Fibroblast of skin of left quadriceps (primary cell): ENCODE measurements at places on chromosomes 11 and 22.
A peak's percentile ranks its signal among the peaks of the same experiment; 100 is the strongest.

DNA sequence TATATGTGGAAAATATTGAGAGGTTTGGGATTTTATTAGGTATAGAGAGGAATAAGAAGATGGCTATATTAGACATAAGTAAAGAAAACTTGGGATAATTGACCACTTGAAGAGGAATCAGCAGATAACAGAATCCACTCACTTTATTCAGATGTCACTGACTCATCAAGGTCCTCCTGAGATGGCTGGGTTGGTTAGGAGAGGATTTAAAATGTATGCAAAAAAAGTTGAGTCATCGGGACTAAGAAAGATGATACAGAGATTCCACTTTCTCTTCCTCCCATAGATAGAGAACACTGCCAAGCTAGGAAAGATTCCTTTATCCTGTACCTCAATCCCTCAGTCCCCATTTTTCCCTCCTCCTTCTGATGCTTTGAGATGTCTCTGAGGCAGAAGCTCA, at the start of gene OR6A2:
Gene OR6A2, minus strand, starts transcription at position 288 of the 400 bp plus-strand sequence. CDS start 3,981 bp downstream, outside the sequence.
- DNase-seq, result no peak

DNA sequence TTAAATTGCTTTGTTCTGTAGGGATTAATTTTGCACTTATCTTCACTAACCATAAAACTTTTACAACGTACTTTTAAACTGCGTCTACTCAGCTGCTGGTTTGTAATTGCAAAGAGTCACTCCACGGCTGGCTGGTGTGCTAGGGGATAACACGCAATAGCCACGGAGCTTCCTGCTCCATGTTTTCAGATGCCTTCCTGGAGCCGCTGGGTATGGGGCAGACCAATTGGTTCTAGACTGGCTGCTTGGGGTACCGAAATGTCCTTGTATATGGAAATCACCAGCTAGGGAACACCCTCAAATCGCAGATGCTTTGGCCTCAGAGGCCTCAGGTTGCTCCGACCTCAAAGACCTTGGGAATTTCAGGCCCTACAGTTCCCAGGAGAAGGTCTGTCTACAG, 3.8 kb upstream of the CSNK2A3 start:
- no peak for DNase-seq

DNA sequence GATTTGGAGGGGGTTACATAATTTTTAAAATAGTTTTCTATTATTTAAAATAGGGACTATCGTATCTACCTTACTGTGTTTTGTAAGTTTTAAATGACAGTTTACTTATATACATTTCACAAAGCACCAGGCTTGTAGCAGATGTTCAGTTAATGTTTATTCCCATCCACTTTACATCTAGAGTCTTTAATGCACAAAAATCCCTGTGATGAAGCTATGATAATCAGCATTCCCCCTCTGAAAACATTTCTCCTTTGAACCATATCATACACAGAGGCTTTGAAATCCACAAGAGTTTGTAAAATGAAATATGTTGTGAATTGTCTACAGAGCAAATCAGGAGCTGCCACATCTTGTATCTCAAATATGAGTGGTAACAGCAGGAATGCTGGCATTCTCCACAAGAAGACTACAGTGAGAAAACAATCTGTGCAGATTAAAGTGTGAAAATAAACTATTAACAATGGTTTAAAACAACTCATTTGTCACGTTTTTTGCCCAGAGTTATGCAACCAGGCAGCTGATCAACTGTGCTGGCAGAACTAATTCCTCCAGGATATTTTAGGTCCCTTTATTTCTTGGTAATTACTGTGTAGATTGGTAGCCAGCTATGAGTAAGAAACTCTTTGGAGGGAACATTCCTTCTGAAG, 699.1 kb upstream of the ARHGAP42 start:
- no peak for DNase-seq

DNA sequence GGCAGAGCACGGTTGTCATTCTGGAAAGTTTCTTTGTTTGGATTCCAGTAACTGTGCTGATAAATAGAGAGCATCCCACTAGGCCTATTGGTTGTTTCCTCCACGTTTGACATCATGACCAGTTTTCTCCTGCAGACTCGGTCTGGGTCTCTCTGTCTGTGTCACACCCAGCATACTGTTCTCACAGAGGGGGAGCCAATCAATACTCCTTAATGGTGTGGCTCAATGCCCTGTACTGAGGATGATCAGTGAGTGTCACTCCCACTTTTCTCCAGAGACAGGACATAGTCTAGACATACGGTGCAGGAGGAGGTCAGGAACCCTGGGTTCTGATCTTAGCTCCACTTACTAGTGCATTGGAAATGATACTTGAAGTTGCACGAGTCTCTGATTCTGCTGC, 88.2 kb upstream of the BLID start:
- no peak for DNase-seq

DNA sequence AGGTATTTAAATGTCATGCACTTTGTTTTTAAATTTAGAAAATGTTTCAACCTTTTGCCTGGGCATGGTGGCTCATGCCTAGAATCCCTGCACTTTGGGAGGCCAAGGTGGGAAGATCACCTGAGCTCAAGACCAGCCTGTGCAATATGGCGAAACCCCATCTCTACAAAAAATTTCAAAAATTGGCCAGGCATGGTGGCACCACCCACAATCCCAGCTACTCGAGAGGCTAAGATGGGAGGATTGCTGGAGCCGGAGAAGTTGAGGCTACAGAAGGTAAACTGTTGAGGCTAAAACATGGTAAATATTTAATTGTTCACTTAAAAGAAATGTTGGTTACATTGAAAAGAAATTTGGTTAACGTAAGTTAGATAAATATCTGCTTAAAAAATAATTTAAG, 108.4 kb upstream of the IGLL5 start:
- DNase-seq, result no peak

DNA sequence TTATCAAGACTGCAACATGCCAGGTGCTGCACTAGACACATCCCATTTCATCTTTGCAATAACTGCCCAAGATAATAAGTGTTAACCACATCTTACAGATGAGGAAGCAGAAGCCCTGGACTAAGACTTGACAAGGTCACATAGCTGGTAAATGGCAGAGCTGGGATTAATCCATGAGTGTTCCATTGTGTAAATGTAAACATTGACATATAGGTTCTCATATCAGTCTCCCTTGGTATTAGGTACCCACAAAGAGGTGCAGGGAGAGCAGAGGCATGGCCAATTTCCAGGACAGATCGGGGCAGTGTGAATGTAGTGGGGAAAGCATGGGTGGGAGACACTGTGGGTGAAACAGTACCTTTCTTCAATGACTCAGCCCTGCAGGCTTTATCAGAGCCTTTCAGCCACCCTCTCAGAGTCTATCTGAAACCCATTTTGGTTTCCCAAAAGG, 17.9 kb downstream of the MICAL2 start:
- DNase-seq, result no peak

DNA sequence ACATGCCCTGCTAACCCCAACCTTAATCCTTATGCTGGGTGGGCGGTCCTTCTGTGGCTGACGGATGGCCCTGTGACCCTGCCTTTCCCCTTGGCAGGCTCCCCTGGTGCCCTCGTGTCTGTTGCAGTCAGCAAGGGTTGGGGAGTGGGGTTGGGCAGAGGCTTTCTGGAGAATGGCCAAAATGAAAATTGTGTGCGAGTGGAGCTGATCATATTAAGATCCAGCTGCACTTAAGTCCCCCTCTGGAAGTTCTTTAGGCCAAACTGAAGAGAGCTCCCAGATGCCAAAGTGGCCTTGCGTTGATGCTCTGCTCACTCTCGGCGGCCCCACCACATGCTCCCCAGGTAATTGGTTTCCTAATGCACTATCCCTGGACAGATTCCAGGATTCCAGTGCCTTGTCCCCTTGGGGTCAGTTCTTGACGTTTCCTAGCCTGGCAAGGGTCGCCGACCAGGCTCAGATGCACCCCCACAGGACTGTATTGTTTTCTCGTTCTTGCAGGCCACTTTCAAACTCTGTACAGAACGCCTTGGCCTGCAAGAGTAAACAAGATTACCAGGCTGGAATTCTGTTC, 16.4 kb upstream of the C11orf96 start:
- DNase-seq, result no peak

- DNase-seq, result no peak
Observed at GRCh38 chr11:78438298-78438975, 20.8 kb upstream of the GAB2 start.

DNA sequence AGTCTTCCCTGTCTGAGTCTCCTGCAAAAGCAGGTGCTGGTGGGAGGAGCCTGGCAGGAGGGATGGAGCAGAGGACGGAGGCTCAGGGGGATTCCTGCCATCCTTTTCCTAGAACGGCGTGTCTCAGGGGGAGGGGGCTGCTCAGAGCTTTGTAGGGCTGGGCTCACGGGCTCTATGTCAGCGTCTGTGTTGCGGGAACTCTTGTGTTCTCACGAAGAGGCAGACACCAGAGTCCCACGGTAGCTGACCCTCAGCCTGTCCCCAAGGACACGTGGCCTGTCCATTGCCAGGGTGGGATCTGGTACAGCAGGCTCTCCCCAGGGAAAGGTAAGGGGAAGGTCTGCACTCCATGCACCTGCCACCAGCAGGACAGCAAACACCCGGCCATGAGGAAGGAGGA, 1505.2 kb downstream of the TBC1D22A start:
- no peak for DNase-seq

DNA sequence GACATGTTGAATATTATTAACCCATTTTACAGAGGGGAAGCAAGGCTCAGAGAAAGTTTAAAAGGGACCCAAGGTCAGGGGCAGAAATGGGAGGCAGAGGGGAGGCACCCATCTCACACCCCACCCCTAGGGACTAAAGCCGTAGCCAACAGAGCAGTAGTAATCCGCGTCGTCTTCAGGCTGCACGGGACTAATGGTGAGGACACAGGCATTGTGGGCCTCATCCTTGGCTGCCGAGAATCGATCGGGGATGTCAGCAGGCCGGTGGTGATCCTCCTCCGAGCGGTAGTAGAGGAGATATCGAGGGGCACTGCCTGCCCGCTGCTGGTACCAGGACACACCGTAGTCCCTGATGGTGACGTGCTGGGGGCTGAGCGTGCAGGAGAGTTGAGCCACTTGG, 1.5 kb downstream of the VPREB3 start:
- DNase-seq, result no peak

- DNase-seq, result no peak
Observed at GRCh38 chr11:57974132-57974531, 49.5 kb upstream of the OR9Q1 start.

DNA sequence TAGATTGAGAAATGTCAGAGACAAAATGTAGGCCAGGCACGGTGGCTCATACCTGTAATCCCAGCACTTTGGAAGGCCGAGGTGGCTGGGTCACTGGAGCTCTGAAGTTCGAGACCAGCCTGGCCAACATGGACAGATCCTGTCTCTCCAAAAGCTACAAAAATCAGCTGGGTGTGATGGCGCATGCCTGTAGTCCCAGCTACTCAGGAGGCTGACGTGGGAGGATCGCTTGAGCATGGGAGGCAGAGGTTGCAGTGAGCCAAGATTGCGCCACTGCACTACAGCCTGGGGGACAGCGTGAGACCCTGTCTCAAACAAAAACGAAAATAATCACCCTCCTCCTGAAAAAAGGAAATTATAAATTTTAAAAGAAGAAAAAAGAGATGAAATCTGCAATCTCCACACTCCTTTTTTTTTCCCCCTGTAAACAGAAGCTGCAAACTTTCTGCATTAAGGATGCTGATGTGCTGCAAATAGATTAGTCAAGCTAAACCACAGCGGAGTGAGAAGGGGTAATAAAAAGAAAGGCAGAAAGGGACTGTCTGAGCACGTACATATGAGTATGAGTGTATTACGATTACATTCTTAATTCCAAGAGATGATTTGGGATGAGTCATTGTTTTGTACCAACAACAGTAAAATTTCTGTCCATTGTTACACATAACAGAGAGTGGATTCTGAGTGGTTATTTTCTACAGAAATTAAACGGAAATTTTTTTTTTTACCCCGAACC, 87.3 kb downstream of the SIK3 start:
- DNase-seq, result peak; percentile 92

GRCh38 chr11:7527029-7527428, 13.2 kb downstream of the PPFIBP2 start:
- DNase-seq, result no peak

GRCh38 chr11:131408025-131408640, 37.7 kb downstream of the NTM start:
- peak; percentile 16 for DNase-seq

DNA sequence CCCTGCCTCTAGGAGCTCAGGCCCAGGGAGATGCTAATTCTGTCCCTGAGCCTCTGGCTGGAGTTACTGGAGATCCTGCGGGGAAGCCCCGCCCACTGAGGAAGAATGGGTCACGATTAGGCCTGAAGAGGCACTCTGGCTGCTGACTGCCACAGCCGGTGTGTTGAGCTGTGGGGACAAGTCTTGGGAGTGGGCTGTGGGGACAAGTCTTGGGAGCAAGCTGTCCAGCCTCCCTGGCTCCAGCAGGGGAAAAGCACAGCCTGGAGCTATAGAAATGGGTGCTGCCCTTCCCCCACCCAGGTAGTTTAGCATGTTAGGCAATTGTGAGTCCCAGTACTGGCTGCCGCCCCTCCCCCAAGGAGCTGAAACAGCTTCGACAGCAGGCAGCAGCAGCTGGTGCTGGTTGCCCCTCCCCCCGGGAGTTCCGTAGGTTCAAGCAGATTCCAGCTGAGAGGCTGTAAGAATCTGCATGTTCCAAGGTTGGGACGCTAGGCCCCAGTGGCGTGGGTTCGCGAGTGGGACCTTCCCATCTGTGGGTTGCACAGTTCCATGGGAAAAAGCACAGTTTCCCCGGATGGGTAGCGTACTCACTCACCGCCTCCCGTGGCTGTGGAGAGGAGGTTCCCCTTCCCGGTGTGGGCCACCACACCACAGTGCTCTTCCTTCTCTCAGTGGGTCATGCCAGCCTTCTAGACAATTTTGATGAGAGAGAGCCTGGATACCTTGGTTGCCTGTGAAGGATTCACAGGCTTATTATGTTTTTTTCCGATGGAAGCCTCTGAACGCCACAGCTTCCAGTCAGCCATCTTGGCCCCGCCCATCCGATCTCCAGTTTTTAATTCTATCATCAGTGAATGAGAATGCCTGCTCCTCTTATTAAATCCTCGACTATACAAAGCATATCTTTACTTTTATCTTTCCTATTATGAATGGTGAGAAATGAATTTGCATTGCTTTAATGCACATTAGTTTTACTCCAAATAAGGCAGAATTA, 61.5 kb downstream of the MSANTD4 start:
- no peak for DNase-seq

- no peak for DNase-seq
Observed at GRCh38 chr22:27377501-27378295, 423.9 kb downstream of the MN1 start.

DNA sequence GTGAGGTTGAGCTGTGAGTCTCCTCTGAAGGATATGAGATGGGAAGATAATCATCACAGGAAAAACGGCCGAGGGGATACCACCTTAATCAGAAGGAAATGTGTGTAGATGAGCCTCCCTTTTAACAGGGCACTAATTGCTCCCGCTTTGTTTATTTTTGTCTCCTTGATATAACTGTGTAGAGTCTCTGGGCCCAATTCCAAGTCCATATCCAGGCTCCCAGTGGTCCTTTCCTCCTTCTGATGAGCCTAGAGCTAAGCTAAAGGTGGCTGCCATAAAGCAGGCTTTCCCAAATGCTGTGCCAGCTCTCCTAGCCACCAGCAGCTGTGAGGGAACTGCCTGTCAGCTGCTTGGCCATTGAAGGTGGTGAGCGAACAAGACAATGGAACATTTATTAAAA, 17.1 kb upstream of the CCDC90B start:
- DNase-seq, result no peak

- DNase-seq, result no peak
Observed at GRCh38 chr11:9692691-9693090, 28.8 kb downstream of the SWAP70 start.
